Activated naive CD4-positive, alpha-beta T cell treated with anti-CD3 and anti-CD28 coated beads, Interleukin-2, amount 50 U/mL, for 72 hours (primary cell): ENCODE measurements at places on chromosomes 4 and X. TPM values are rescaled to one million over a fixed set of nuclear protein-coding genes. Genes with fewer than 3 reads are reported as not detected.

The PAPSS1 gene
- 46.5 TPM for total RNA-seq

The SMR3B gene
- not detected for total RNA-seq

The MEPE gene
- total RNA-seq: not detected

The GNRHR gene
- not detected for total RNA-seq

The ADH1A gene
- not detected for total RNA-seq

The MAPK10 gene
- not detected for total RNA-seq

DNA sequence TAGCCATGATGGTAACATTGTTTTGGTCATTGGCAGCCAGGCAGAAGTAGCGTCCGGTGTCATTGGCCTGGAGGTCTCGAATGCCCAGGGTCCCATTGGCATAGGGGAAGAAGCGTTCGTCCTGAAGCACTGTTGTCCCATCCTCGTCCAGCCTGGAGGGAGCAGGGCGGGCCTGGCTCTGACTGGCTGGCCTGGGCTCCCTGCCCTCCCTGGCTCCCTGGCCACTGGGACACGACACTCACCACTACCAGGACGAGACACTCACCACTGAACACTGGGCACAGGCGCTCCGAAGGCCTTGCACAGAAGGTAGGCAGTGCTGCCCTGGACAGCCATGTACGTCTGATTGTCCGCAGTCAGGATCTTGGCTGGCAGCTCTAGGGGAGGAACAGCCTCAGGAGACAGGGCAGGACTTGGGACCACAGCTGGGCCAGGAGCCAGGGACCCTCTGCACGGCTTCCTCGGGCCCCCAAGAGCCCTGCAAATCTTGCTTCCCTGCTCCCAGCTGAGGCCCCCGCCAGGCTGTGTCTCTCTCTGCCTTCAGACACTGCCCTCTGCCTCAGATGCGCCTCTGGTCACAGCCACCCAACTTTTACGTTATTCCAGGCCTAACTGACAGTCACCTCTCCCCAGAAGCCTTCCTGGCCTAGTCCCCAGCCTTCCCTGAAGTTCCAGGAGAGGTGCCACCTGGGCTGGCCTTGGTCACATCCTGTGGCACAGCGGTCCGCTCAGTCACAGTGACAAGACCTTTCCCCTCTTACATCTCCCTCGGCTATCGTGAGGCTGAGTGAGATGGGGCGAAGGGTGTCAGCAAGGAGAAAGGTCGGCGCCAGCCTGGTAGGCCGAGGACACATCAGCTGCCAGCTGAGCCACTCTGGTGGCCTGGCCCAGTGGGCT lies 17.1 kb downstream of the L1CAM start:
- no peak for DNase-seq

GRCh38 chr4:151859641-151860040 lies 98.8 kb upstream of the GATB start:
- no peak for DNase-seq

GRCh38 chr4:84220990-84221389 lies 278.1 kb downstream of the NKX6-1 start:
- DNase-seq: no peak

DNA sequence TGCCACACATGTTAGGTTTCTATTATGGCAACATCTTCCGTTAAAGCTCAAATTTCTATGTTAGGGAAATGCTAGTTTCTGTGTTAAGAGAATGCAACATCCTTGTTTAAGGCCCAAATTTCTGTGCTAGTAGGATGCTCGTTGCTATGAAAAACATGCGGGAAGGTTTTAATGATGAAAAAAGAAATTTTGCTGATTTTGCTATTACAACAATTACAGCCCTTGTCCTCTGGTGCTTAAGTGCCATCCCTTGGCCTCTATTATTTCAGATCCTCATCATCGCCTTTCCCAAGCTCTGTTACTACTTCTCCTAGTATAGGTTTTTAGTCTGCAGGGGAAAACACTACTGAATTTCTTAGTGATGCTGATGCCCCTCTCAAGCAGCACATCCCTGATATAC lies 412.6 kb upstream of the NDST3 start:
- DNase-seq: no peak

- no peak for DNase-seq
These were observed 585.7 kb downstream of the IL15 start for GRCh38 chr4:142222127-142222526.

DNA sequence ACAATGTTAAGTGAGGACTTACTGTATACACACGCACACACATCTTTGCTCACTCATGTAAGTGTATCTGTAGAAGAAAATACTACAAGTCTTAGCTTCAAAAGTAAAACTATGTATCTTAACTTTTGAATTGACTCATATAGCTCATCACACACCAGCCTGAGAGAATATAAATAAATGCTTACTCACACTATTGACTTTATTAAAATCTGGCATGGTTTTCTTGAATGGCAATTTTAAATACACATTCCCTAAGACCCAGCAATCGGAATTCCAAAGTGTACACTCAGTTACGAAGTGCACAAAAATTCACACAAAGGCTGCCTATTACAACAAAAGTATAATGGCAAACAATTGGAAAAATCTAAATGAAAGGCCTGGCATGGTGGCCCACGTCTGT lies 2.0 kb downstream of the ERCC6L start:
- DNase-seq: no peak

- no peak for DNase-seq
These were observed 77.0 kb upstream of the C4orf50 start for GRCh38 chr4:6095023-6095752.

DNA sequence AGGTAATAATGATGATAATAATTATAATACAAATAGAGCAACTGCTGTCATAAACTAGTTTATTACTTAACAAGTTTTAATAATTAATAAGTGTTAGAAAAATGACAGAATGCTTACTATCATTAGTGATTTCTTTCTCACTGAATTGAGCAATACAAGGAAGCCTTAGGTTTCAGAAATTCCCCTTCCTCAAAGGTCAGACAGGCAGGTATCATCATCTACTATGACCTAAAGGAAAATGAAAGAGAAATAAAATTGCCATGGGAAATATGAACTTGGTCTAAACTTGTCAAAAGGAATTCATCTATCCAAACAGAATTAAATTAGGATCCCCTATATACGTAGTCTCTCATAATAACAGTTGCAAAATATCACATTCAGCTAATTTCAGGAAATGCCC lies 56.3 kb upstream of the SLC7A11 start:
- no peak for DNase-seq

GRCh38 chr4:127896069-127896468 lies 15.4 kb downstream of the PLK4 start:
- DNase-seq: no peak

- no peak for DNase-seq
These were observed 62.2 kb downstream of the EVC start for GRCh38 chr4:5773271-5773555.

DNA sequence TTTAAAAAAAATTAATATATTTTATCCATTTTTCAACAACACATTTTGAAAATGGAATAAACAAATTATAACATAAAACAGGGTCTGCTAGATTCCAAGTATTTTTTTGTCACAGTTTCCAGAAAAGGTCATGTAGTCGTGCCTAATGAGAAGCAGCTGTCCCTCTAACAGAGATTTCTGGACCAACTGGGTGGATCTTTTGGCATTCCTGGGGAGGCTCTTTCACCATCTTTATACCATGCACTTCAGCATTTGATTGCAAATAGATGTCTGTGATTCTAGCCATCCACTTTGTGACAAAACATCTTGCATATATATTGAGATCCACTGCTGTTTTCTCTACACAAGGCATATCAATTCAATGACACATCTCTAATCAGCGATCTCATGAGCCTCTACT lies 210.7 kb upstream of the LDB2 start:
- no peak for DNase-seq

- no peak for DNase-seq
These were observed 39.8 kb downstream of the PLK4 start for GRCh38 chr4:127920521-127920920.

GRCh38 chr4:61293707-61294400 lies 93.7 kb downstream of the ADGRL3 start:
- no peak for DNase-seq

- no peak for DNase-seq
These were observed 343.1 kb downstream of the MID1IP1 start for GRCh38 chrX:39144323-39144722.

GRCh38 chr4:184439856-184440594 lies 34.3 kb downstream of the IRF2 start:
- no peak for DNase-seq

DNA sequence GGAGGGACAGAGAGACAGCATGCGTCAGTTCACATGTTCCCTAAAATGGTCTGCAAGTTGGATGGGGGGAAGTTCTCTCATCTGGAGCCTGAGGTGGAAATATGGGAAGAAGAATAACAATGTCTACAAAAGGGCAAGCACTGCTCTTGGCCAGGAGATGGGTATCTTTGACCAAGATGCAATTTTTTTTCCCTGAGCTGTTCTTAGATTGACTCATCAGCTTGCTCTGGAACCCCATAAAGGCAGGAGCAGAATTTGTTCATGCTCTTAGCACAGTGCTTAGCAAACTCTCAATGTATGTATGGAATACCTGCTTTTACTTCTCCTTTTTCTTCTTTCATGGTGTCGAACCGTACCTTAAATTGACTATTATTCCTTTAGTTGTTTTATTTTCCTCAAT lies 90.5 kb upstream of the ZNF827 start:
- no peak for DNase-seq

DNA sequence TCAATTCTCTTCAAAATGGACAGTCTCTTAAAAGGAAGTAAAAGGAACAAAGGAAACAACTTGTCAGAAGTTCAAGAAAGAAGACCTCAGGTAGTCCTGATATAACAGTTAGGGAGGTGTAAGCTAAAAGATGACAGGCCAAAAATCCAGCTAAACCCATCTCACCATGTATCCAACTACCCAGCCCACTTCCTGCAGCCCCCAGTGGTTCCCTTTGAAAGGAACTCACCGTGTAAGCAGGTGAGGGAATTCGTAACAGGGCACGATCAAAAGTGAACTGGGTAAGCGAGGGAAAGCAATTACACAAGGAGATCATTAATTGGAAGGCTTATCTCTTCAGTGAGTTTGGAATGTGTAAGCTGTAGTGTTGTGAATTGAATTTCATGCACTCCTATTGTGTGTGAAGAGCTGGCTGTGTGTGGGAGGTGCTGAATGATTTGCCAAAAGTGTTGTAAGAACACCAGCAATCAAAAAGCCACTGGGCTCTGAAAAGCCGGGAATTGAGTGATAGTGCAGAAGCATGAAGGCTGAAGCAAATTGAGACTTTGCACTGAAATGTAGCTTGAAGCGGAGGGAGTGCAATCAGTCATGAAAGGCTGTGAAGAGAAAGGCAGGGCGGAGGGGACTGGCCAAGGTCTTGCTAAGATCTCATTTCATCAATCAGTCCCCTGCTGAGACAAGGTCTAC lies 914.2 kb upstream of the LCORL start:
- DNase-seq: no peak
